ENCODE measurements at places on chromosomes 3 and 15.
A peak's percentile ranks its signal among the peaks of the same experiment; 100 is the strongest.

GRCh38 chr15:40357246-40357645 is 773 bp upstream of the DISP2 start:
- no peak for DNase-seq

GRCh38 chr3:44355362-44356033 is 16.9 kb downstream of the TCAIM start:
- no peak for DNase-seq

- no peak for DNase-seq
Measured at GRCh38 chr3:46669191-46669999, 24.1 kb downstream of the ALS2CL start.

GRCh38 chr3:158297940-158298339 is 188.1 kb downstream of the RSRC1 start:
- DNase-seq: no peak

- no peak for DNase-seq
Measured at GRCh38 chr3:190058521-190059241, 62.0 kb downstream of the P3H2 start.

GRCh38 chr3:72338942-72339669 is 509.1 kb downstream of the SHQ1 start:
- DNase-seq: peak; percentile 67

GRCh38 chr3:170560717-170561382 is 25.0 kb downstream of the SLC7A14 start:
- DNase-seq: no peak

DNA sequence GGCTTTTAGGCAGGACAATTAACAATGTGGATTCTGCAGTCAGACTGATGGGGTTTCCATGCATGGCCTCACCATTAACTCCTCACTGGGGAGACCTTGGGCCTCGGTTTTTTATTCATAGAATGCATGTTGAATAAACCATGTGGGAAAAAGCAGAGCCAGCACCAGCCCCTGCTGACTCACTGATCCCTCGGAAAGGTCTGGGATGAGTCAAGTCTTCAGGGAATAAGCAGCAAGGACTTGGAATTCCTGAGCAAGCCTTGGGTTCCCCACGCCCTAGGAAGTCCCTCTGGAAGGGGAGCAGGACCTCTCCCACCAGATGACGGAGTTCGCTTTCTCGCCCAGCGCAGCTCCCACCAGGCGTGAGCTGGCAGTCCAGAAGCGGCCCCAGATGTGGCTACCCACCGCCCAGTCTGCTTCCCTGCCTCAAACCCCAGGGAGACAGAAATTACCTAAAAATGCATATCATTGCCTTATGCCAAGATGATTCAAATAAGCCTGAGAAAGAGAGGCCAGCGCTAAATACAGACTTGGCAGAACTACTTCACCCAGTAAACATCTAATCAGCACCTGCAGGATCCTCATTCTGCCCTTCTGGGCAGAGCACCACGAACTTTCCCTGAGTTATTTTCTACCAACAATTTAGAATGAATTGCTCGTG is 45.4 kb downstream of the BTD start:
- no peak for DNase-seq

DNA sequence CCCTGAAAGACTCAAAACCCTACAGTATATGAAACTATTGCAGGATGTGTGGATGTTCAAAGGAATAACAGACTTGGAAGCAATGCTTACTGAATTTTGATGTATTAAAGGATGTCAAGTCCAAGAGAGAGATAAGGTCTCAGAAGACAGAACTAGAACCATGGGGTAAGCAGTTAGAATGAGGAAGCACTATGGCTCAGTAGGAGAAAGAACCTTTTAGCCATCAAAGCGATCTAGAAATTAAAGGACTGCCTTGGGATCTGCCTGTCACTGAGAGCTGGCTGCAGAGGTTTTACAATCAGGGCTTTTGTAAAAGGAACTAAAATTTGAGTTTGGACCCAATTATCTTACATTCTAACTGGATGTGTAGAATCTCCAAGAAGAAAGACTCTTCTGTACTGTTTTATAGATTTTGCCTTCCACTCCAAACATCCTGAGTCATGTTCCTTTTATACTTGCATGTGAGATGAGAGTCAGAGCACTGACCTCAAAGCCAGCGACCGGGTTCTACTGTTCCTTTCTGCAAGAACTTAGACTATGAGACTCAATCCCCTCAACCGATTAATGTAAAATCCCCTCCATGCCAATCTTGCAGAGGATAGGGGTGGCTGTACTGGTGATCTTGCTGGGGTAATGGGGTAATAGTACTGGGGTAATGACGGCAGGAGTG is 412.3 kb upstream of the TPRG1 start:
- no peak for DNase-seq

- no peak for DNase-seq
Measured at GRCh38 chr15:48805591-48805990, 5.3 kb downstream of the CEP152 start.

DNA sequence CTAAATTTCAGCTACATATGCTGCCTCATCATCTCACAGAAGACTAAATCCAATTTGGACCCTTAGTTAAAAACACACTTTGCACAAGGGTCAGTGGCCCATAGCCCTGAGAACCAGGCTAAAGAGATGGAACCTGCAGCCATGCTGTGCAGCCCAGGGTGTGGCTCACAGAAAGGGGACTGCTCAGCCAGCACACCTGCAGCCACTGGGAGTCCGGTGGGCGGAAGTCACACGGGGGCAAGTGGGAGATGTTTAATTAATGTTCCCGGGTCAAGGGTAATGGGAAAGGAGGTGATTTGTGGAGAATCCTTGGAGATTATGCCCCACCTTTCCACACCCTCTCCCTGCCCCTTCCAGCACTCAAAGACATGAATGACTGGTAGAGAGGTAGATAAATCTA is 467.4 kb downstream of the EPHB1 start:
- DNase-seq: no peak

GRCh38 chr3:186471771-186472170 is 72.4 kb downstream of the CRYGS start:
- no peak for DNase-seq

GRCh38 chr3:140896997-140897396 is 44.6 kb upstream of the SLC25A36 start:
- no peak for DNase-seq

GRCh38 chr15:58716027-58716426 is 33.5 kb downstream of the ADAM10 start:
- DNase-seq: no peak
